ENCODE measurements at places on chromosomes 2 and 18.
A peak's percentile ranks its signal among the peaks of the same experiment; 100 is the strongest.

GRCh38 chr2:233141901-233142300 is 81.8 kb downstream of the INPP5D start:
- DNase-seq: no peak

- peak; percentile 55 for DNase-seq
Observed at GRCh38 chr18:70288171-70288850, 534 bp upstream of the SOCS6 start.

DNA sequence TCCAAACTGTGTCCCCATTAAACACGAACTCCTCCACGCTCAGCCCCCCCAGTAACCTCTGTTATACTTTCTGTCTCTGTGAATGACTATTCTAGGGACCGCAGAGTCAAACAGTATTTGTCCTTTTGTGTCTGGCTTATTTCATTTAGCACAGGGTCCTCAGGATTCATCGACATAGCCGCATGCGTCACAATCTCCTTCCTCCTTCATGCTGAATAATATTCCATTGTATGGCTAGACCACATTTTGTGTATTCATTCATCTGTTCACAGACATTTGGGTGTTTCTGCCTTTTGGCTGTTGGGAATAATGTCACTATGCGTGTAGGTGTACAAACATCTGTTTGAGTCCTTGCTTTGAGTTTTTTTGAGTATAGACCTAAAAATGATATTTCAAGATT is 80.9 kb downstream of the SH3RF3 start:
- no peak for DNase-seq

GRCh38 chr18:54086046-54086802 is 138.2 kb downstream of the MBD2 start:
- no peak for DNase-seq

DNA sequence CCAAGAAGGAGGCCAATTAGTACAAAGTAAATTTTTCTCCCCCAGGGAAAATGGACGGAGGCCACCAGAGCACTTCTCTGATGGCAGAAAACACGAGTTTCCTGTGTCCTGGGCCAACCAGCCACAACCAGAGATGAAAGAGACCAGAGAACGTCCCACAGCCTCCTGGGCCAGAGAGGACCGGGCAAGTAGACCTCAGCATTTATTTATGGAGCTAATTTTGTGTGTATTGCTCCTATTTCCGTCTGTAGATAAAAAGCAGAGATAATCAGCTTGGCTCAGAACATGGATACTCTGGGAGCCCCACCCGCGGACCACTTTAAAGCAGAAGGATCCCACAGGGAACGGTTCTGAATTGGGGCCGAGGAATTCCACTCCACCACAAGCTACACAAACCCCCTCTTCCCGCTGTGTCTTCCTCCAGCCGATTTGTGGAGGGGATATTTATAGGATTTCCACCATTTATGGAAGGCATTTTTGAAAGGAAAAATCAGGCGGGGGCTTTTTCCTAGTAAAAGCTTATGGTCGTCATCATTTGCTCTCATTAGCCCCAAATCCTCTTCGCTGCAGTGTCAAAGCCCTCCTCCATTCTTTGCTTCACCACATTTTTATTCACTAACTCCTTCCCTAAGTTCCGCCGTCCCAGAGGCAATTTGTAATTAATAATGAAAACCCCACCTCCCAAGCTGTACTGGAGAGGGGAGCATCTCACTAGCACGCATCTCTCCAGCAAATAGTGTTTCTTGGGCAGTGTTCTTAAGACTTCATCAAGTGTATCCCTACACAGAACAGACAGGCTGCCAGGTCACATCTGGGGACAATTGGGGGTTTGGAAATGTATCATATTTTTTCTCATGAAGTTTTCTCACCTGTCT is 43.7 kb upstream of the TWIST2 start:
- no peak for DNase-seq

DNA sequence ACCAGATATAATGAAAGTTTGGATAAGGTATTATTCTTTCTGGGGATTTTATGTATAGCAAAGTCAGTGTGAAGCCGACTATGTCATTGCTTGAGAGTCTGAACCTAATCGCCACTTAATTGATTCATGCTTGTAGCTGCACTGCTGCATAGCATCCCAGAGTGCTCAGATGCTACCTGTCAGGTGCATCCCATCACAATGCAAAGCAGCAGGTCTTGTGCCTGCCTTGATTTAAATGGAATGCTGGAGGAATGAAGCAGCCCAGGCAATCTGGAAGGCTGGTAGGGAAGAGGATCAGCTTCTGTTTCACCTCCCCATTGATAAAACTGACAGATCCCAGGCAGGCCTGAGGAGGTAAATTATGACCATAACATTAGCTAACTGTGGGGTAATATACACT is 40.4 kb upstream of the ATIC start:
- DNase-seq: no peak

DNA sequence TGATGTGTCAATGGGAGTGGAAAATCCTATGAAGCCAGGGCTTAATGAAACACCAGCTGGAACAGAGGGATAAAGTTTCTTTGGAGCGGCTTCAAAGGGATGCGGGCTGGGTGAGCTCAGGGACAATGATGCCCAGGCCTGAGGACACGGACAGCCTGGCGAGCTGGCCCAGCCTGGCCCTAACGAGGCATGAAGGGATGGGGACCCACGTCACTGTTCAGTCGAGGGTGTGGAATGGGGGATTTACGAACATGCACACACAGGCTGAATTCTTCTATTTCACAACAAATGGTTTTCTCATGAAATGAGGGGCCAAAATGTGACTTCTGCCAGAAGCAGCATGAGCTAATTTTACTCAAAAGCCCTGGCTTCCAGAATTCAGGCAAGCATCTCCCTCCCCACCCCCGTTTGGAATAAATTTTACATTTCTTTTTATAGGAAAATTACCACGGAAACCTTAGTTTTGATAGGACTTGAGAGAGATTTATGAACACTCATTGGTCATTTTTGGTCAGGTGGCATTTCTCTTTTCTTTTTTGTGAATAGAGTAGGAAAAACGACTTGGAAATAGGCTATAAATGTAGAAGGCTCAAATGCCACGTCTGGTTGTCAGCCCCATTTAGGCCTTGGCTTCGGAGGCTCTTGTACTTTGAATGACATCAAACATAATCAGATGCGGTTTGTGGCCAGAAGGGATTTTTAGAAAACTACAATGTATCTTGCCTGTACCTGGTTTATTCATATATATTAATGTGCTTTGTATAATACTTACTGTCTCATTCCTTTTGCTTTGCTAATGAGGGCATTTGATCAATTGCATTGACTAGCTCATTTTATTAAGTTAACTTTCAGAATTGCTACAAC is 893.8 kb upstream of the CELF4 start:
- DNase-seq: no peak

- DNase-seq: no peak
Observed at GRCh38 chr2:134334542-134335353, 80.9 kb downstream of the MGAT5 start.

- no peak for DNase-seq
Observed at GRCh38 chr2:134527381-134527780, 191.4 kb downstream of the TMEM163 start.

- DNase-seq: no peak
Observed at GRCh38 chr2:11573418-11574175, 39.8 kb downstream of the GREB1 start.

GRCh38 chr18:22149710-22150109 is 19.7 kb upstream of the GATA6 start:
- DNase-seq: no peak

DNA sequence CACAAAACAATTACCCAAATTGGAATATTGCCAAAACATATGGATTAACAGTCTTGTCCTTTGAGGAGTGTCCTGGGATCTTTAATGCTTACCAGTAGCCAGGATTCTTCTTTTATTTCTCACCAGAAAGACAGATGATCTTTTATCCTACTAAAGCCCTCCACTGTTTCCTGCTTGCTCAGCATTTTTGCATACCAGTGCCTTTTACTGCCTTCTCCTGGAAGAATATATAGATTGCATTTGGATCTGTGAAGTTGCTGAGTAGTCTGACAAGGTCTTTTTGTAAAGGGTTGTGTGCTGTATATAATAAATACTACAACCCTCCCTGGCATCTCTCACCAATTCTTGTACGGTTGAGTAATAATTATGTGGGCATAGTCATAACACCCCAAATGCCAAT is 652.2 kb downstream of the LRRTM4 start:
- no peak for DNase-seq

GRCh38 chr2:105751272-105751671 is 6.6 kb downstream of the NCK2 start:
- DNase-seq: no peak

- DNase-seq: no peak
Observed at GRCh38 chr2:163324677-163325076, 411.1 kb downstream of the FIGN start.

GRCh38 chr2:16323551-16324543 is 341.8 kb downstream of the CYRIA start:
- no peak for DNase-seq

GRCh38 chr2:129812071-129812470 is 167.4 kb upstream of the RAB6C start:
- DNase-seq: no peak

GRCh38 chr18:25454730-25455129 is 102.8 kb upstream of the ZNF521 start:
- no peak for DNase-seq

GRCh38 chr2:126704434-126705160 is 48.6 kb downstream of the GYPC start:
- no peak for DNase-seq

DNA sequence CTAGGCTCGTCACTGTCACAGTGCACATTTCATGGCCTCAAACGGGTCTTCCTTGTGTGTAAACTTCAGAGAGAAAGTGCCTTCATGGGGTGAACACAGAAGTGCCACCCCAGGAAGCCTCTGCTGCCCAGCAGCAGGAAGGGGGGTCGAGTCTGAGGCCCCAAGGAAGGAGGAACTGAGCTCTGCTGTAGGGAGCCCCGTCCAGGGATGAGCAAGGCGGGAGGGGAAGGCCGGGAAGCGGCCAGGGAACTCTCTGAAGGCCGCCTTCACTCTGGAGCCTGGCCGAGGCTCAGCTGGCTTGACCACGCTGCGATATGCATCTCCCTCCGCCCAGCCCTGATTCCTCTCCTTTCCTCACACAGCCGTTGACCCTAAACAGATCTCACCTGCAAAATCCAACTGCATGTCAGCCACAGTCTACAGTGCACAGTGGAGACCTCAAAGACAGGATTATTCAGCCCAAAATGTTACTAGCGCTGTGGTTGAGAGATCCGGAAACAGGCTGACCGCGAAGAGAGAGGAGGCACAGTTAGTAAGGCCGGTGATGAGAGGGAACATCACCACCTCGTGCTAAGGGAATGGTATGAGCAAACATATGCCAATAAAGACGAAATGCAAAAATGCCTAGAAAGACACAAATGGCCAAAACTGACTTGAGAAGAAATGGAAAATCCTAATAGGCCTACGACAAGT is 34.2 kb upstream of the CTDP1 start:
- no peak for DNase-seq

Measured in RWPE1 (cell line).